ENCODE measurements at places on chromosomes 11 and 22. TPM values are rescaled to one million over a fixed set of nuclear protein-coding genes. Genes with fewer than 3 reads are reported as not detected.

DNA sequence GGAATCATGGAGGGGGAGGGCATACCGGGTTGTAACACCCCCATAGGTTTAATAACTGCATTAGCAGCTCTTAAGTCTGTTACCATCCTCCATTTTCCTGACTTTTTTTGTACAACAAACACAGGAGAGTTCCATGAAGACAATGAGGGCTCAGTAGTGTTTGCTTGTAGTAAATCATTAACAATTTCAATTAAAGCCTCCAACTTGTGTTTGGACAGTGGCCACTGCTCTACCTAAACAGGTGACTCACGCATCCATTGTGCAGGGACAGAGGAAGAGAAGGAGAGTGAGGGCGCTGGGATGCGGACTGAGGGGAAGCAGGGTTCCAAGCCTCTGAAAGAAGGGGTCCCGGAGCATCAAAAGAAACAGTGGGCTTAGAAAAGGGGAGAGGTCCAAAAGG, 21.3 kb upstream of the MTNR1B start:
- DNase-seq, result no peak

DNA sequence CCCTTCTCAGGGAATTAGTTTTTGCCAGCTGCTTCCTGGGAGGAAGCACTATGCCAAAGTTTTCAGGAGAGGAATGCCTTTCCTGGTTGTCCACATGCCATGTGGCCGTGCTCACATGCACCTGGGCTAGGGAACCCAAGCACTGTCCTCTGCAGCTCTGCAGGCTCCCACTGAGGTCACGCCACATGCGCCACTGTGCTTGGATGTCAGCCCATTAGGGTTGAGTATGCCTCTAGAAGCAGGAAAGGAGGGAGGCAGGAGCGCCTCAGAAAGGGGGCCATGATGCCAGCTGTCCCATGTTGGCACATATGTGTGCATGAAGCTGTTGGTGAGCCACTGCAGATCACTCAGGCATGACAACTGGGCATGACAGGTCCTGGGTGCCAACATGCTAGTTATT, 81.6 kb upstream of the SUSD2 start:
- no peak for DNase-seq

- no peak for DNase-seq
Observed at GRCh38 chr11:83394331-83394730, 108.2 kb upstream of the CCDC90B start.

DNA sequence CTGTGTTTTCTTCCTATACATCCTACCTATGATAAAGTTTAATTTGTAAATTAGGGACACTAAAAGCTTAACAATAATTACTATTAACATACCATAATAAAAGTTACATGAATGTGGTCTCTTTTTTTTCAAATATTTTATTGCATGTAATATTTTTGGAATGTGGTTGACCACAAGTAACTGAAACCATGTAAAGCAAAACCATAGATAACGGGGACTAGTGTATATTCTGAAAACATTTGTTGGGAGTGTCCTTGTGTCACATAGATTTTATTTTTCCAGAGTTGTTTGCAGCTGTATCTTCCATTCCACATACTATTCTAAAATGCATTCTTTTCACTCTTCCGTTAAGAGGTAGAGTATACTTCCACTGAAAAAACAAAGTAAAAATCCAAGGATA, 200.4 kb downstream of the KIF18A start:
- DNase-seq, result no peak

GRCh38 chr22:47797342-47797945, 1035.0 kb downstream of the TBC1D22A start:
- DNase-seq, result no peak

- no peak for DNase-seq
Observed at GRCh38 chr11:62572431-62572830, 1.3 kb downstream of the EEF1G start.

DNA sequence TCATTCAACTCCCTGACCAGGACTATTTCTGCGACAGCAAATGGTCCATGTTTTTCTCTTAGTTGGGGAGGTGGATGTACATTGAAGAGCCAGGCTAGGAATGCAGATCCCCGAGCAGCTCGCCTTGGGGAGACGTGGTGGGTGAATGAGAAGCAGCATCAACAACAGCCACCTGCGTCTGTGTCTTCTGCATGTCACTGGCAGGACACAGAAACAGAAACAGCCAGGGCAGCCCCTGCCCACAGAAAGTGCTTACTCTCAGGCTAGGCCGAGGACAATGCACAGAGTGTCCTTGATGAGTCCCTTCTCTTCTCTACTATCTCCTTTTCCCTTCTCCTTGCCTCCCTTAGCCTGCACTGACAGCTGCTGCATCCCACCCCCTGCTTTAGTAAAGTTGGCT, 541.9 kb upstream of the CADM1 start:
- no peak for DNase-seq

DNA sequence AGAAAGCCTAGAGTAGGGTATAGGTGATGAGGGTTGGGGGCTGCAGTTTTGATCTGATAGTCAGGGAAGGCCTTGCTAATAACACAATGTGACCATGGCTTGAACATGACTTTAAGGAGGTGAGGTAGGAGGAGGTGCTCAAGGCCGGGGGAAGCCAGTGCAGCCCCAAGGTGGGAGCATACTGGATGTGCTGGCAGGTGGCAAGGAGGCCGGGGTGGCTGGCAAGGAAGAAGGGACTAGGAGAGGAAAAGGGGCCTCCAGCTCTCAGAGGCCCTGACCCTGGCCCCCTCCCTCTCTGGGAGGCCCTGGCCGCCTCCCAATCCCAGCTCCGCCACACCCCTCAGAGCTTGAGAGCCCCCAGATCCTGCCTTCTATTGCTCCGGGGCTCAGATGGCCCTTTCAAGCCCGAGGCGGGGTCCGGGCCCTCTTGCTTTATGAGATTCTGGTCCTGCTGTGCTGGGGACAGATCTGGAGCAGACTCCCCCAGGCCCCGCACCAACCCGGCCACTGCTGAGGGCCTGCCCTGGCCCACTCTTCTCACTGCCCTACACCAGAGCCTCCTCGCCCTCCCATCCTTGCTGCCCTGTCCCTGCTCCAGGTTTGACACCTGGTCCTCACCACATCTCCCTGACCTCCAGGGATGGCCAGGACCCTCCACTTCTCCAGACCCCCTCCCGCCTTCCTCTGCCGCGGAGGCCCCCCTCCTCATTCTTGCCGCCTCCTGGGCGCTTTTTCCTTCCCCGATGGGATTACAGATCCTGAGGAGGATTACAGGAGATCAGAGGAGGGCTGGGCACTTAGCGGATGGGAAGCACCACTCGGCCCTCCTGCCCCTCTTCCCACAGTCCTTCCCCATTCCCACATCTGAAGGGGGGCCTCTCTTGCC, 1.8 kb downstream of the PITPNM1 start:
- no peak for DNase-seq

DNA sequence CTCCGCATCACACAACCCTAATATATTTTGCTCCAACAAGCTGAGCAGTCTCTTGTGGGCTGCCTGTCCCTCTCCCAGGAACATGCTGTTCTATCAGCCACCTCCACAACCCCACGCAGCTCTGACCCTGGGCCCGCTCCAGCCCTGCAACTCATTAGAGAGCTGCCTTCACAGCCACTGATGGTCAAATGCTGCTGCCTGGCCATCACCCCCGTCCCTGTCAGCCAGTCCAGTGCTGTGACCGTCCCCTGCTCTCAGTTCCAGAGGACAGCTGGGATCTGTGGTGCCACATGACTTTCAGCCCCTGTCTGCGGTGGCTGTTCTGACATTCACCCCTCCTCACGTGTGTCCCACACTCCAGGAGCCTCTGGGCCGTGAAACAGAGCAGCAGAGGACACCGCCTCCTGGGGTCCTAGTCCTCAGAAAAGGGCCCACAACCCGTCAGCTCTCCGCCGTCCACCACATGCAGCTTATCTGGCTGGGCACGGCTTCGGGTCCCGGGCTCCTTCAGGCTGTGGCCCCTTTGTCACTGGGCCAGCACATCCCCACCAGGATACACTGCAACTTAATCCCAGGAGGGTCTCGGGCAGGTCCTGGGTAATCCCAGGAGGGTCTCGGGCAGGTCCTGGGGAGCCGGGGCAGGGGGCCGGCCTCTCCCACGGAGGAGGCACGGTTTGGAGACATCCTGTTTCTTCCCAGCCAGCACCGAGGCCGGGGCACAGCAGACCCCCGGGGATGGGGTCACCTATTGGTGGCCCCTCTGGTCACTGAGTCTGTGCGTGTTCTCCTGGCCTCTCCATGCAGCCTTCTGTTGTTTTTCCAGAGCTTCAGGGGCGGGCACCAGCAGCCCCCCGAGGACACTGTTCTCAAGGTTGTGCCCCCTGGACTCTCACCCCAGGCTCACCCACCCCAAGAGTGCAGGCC, 15.1 kb downstream of the CRELD2 start:
- peak; percentile 97 for DNase-seq

DNA sequence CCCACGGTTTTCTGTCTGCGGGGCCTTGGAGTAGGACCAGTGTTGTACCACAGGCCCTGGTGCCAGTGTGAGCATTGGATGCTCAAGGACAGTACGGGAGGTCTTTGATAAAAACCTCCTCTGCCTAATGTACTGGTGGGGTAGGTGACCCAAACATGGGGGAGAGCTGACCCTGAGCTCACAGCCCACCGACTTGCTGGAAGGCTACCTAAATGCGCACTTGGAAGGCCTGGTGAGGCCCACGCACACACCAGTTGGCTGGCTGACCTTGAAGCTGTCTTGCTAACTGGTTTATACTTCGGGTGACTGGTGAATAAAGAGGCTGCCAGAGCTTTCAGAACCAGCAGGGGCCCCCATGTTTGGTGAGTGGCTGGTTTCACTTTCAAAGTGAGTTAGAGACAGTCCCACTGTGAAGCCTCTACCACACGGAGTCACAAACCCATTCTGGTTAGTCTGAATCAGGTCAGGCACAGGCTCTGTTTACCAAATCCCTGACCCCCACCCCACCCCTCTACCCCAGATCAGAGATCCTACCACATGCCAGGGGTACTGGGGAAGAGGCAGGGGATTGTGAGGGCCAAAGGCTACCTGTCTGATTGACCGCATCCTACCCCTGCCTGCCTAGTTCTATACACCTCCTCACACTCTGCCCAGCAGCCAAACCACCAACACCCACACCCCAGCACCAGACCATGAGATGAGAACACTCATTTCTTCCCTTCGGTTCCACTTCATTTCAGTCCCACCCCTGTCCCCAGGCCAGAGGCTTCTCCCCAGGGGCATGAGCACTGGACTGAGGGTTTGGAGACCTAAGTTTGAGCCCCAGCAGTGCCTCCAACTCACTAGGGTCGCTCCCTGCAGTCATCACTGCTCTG, 12.7 kb upstream of the IL2RB start:
- DNase-seq, result no peak

- no peak for DNase-seq
Observed at GRCh38 chr11:111367411-111368284, 11.4 kb downstream of the POU2AF1 start.

GRCh38 chr11:70625582-70626518, 227.5 kb downstream of the CTTN start:
- no peak for DNase-seq

DNA sequence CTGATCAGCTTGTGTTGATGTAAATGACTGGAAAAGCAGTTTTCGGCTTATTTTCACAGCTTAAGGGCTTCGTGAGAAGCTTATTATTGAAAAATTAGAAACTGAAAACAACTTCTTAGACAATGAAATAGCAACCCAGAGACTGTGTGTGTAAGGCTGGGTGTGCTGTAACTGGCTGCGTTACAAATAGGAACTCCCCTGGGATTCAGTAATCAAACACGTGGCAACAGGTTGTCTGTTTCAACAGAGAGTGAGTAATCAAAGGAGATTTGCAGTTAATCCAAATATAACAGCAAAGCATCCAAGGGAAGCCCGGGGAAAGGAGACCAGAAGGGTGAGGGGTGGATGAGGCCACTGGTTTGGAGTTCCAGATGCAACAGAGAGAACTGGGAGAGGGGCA, 19.2 kb downstream of the NTM start:
- no peak for DNase-seq

GRCh38 chr11:13717331-13717730, 48.9 kb downstream of the FAR1 start:
- DNase-seq, result no peak

- DNase-seq, result no peak
Observed at GRCh38 chr11:26599425-26599824, 27.4 kb upstream of the MUC15 start.

DNA sequence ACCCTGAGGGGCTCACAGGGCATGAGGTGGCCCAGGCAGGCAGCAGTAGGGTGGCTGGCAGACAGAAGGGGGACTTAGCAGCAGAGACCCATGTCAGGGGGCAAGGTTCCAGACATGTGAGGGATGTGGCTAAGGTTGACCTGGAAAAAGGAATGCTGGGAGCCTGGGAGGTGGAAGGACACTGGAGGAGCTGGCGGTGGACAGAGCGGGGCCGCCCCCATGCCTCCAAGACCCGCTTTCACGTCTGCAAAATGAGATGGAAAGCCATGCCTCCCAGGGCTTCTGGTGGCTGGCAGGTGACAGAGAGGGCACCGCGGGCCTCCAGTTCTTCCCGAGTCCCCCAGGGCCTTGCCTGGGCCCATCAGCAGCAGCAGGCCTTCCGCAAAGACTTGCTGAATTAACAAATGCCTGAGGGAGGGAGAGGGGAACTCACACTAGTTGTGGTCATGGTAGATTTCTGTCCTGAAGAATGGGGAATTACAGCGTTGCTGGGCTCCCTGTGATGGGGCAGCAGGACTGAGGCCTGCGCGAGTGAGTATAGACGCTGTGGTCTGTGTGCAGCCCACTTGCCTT, 23.1 kb upstream of the SOX10 start:
- no peak for DNase-seq

DNA sequence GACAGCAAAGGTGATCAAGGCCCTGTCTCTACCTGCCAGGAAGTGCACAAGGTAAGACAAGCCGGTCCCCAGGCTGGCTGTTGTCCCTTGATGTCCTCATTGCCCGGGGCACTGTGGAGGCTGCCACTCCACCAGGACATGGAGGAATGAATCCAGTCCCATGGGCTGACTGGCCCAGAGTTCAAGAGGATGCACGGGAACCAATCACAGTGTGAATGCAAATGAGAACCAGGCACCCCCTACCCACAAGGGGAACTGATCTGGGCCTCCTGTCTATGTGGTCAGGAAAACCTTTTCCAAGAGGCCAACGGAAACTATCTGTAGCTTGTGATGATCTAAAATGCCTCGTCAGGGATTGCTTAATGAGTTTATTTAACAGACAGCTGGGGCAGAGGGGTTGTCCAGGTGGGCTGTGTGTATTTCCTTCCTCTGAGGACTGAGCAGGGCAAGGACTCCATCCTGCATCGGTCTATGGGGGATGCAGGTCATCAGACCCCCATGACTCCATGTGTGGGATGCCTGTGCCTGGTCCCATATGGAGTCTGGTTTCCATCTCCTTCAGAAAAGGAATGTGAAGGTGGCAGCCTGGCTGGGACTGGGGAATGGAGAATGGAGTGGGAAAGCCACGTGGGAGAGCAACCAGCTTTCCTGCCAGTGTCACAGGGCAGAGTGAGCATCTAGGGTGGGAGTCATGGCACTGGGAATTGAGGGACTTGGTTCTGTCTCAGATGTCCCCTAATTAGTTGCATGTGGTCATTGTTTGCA, 60.5 kb downstream of the CD82 start:
- DNase-seq, result no peak

GRCh38 chr11:5007561-5007960, 12.9 kb downstream of the OR51L1 start:
- DNase-seq, result no peak

GRCh38 chr11:105268404-105269062, 129.0 kb upstream of the CARD18 start:
- no peak for DNase-seq

Gene CTSD
- 917 TPM for total RNA-seq

Gene TSGA10IP
- total RNA-seq, result not detected

Gene SHISAL1
- total RNA-seq, result not detected

Gene NPAS4
- not detected for total RNA-seq

Gene PRR33
- 0.36 TPM for total RNA-seq

Gene XKR3
- not detected for total RNA-seq

Gene CRACR2B
- 3.3 TPM for total RNA-seq

Gene DRICH1
- total RNA-seq, result not detected

Gene LRRC4C
- not detected for total RNA-seq

Gene PTGDR2
- total RNA-seq, result 1.7 TPM

Gene OR2AG2
- total RNA-seq, result not detected
